ENCODE measurements at places on chromosomes 5 and 9.

DNA sequence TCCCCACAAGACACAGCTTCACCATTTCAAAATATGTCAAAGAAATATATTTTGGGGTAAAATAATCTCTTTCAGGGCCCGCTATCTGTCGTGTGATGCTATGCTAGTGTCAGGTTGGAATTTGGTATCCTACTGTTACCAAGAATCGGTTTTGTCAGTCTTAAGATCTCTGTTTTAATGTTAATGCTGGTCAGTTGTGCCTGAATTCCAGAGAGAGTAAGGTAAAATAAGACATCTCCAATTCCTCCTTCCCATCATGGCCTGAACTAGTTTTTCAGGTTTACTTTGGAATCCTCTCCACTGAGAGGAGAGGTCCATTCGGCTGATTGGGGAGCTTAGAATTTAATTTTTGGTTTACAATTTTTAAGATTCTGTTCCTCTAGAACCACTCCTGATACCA, 10.4 kb upstream of the BTF3 start:
- DNase-seq: no peak

- no peak for DNase-seq
These were observed 657.8 kb downstream of the TLE1 start for GRCh38 chr9:81031422-81032029.

DNA sequence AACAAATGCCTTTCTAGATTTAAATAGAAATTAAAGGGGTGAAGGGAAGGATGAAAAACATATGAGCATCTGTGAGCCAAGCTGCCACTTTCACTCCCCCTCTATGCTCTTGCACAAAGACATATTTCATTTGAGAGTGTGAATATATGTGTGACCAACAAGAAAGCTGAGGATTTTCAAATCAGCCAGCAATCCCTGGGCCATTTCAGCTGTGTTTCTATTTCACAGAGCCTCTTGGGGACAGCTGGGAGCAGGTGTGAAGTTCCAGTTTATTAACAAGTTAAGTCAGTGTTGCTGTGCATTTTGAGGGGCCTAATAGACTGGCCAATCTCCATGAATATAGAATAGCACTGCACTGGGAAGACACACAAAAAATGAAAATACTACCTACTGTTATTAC, 248.7 kb upstream of the RGMB start:
- no peak for DNase-seq

GRCh38 chr5:115947260-115947659, 15.0 kb upstream of the LVRN start:
- DNase-seq: no peak

GRCh38 chr9:20111173-20111843, 322.5 kb upstream of the SLC24A2 start:
- no peak for DNase-seq

Measured in retinal pigment epithelial cell (primary cell).